Thoracic aorta (tissue), 2 donors: ENCODE measurements at places on chromosomes 3 and 15. TPM values are rescaled to one million over a fixed set of nuclear protein-coding genes. Genes with fewer than 3 reads are reported as not detected.

GOLGA8J gene
- 0.81 TPM for total RNA-seq

HTR3E gene
- total RNA-seq, result not detected

GOLGA6L10 gene
- total RNA-seq, result 3.1 TPM

VPS18 gene
- 37.9 TPM for total RNA-seq

EIF4A2 gene
- total RNA-seq, result 360 TPM
